ENCODE measurements at places on chromosomes 7 and 10.

DNA sequence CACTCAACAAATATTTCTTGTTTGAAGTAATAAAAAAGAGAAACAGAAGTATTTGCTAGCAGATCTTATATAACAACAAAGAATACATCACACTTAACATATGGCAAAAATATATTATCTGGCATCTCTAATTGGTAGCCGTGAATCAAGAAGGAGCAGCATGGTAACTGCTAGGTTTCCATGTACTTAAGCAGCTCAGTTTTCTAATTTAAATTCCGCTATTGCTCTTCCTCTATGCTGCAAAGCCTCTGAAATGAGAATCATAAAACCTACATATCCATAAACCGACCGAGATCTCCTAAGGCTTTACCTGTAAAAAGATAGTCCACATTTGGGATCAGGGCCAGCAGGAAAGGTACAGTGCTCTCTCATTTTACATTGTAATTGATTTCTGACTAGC is 76.6 kb upstream of the PTPRZ1 start:
- DNase-seq: no peak

DNA sequence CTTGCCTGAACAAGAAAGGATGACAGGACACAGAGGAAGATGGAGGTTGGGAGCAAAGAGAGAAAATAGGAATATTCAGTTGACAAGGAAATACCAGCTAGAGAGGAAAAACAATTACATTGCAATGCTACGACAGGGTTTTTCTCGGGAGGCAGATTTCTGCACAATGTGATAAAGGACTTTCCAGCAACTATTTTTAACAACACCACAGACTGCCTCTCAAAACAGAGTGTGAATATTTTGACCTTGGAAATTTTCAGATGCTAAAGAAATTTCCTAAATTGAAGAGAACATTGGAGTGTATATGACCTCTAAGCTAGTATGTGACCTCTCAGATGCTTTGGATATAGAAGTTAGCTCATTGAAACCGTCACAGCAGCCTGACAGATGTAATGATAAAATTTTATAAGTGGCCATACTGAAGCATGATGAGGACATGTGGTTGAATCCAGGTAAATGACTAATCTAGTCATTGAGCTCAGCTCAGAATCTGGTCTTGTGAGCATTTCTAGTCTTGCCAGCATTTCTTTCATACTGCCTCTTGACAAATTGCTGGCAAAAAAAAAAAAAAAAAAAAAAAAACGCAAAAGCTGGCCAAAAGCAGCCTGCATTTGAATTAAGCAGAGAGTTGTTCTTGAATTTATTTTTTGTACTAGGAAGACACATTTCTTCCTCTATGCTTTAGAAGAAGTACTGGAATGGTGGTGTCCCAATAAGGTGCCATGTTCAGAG is 24.4 kb downstream of the GPR141 start:
- no peak for DNase-seq

DNA sequence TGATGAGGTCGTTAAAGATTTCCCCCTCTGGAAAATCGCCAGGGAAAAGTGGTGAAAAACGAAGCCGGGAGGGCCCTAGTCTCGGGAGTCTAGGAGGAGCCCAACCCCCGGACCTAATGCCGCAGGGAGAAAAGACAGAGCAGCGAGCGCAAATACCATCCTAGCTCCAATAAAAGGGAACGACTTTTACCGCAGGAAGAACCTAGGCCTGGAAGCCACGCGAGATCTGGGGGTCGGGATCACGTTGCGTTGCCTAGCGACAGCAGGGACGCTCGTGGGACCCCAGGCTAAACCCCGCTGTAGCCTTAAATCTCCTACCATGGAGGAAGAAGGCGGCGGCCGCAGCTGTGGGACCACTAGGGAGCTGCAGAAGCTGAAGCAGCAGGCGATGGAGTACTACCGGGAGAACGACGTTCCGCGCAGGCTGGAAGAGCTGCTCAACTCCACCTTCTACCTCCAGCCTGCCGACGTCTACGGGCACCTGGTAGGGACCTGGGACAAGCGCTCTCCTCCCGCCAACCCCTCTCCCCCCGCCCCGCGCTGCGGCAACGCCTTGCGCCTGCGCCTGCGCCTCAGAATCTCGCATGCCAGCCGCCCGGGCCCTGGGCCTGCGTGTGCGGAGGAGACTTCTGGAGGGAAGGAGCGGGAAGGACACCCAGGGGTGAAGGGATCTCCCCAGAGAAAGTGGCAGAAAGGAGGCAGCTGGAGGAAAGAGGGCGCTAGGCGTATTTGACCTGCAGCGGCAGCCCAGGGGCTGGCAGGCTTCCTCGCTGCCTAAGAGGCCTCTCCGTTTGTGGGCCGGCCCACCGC is at the start of gene ENO4:
Gene ENO4, plus strand, starts transcription at position 252 of the 810 bp plus-strand sequence. Its CDS starts 68 bp downstream, at position 320.
- peak; percentile 65 for DNase-seq

GRCh38 chr10:124599588-124600050 is 138.0 kb downstream of the LHPP start:
- no peak for DNase-seq

- no peak for DNase-seq
Measured at GRCh38 chr10:70566515-70567290, 35.8 kb downstream of the PRF1 start.

DNA sequence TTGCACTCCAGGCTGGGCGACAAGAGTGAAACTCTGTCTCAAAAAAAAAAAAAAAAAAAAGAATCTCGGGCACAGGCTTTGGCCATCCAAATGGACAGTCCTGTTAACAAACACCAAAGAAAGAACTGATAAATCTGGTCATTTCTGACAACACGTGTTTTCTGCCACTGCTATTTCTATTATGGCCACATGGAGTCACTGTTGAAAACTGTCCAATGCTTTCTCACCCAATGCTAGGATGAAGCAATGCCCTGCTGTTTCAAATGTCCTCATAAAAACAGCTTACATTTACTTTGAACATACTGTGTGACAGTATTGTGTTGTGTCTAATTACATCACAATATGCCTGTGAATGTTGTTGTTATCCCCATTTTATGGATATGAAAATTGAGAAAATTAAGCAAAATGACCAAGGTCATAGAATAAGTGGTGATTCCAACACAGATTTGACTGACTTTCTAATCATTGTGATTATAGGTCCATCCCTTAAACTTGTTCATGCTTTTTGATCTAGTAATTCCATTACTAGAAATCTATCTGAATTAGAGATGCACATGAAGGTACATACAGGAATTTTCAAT is 19.9 kb upstream of the MAP3K8 start:
- DNase-seq: no peak

DNA sequence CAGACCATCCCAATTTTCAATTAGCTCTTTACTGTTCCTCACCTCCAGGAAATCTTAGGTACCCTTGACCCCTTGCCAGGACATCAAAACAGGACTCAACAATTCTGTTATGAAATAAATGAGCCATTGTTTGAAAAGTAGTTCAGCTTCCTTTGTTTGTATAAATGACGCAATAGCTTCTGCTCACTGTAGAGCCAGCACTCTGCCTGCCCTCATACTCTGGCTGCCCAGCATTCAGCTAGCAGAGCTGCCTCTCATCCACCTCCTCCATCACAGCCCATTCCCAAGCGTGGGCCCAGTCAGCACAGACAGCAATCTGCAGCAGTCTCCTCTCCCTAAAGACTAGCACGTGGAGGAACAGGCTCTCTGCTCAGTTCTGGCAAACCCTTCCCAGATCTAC is 478.6 kb downstream of the GRID1 start:
- DNase-seq: no peak

- DNase-seq: no peak
Measured at GRCh38 chr10:74083304-74083703, 67.3 kb downstream of the AP3M1 start.

All from fibroblast of skin of left biceps (primary cell).